ENCODE measurements at places on chromosomes 4 and X.
A peak's percentile ranks its signal among the peaks of the same experiment; 100 is the strongest.

GRCh38 chr4:83276299-83277040, 8.1 kb downstream of the COQ2 start:
- ATAC-seq: no peak

DNA sequence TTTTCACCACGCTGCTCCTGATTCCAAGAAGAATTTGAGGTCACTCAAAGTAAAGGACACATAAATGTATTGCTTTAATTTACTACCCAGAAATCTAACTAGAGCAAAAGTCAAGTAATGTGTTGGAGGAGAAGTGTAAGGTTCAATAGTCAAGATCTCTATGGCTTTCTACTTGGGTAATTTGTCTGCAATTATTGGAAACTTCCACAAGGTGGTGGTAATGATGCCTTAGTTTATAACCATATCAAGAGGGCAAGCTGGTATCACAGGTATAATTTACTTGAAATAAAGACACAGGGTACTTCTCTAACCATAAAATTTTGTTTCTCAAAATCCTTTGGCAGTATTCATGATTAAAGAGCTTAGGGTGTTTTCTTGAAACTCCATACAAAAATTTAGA, 10.2 kb upstream of the GRIA3 start:
- no peak for ATAC-seq

DNA sequence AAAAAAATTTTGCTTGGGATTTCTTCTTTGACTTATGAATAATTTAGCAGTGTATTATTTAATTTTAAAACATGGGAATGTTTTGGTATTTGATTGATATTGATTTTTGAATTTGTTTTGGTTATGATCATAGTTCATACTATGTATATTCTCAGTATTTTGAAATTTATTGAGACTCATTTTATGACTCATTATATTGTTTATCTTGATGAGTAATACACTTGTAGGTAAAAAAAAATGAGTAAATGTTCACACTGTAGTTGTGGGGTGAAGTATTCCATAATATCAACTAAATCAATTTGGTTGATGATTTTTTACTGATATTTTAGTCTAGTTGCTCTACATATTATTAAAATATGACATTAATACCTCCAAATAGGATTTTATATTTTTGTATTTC, 1142.2 kb downstream of the ADGRL3 start:
- ATAC-seq: no peak

- ATAC-seq: peak; percentile 19
These were observed 479 bp downstream of the BRCC3 start for GRCh38 chrX:155071694-155072280.

DNA sequence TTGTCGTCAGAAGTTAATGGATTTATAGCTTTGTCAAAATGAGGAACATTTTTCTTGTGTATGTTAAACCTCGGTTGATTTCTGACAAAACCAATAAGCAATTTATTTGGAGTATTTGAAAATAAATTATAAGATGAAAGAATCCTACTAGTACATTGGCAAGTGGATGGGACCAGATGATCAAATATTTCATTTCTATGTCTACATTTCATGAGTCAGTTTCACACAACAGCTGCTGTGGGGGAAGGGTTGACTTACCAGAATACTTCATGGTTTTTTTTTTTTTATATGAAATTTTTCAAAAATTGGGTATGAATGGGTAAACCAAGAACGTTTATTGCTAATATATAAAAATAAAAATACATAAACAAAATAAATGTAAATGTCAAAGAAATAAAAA, 39.4 kb downstream of the RAPGEF2 start:
- ATAC-seq: no peak

DNA sequence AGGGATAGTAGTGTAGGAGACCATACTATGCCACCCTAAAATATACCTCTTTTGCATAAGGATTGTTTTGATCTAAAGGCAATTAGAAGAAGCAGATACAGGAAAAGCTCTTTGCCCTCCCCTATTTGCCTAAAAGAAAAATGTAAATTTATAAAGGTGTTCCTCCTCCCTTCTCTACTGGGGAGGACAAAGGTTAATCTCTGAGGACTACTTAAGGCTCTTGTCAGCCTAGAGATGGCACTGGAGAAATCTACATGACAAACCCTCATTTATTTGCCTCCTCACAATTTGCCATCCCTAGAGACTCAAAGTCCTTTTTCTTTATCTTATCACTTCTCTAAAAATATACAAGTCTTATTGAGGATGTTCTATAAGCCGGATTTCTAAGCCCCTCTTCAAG, 1021.8 kb downstream of the STPG2 start:
- no peak for ATAC-seq

GRCh38 chrX:71666240-71667223, 814 bp upstream of the LOC101059915 start:
- ATAC-seq: no peak

GRCh38 chr4:70979445-70980008, 13.9 kb upstream of the DCK start:
- ATAC-seq: peak; percentile 93
